ENCODE measurements at places on chromosomes 1 and 21.

DNA sequence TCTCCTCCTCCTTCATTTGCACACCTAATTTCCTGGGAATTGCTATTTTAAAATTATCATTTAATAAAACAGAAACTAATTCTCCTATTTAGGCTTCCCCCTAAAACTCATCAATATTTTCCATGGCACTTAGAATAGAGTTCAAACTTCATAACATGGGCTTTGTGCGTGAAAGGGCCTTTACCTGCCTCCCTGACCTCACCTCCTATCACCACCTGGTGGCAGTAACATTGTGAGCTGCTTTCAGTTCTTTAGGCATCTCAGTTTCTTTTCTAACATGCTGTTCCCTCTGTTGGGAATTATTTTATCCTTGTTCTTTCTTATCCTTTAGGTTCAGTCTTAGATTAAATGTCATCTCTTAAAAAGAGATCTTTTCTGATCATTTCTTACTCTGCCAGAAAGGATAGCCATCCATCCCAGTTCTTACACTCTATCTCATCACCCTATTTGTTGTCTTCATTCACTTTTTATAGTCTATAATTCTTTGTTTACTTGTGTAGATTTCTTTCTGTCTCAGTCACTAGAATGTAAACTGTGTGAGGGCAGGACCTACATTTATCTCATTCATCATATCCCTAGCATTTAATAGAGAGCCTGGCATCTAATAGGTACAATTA is 133.8 kb upstream of the KIAA1614 start:
- no peak for DNase-seq

DNA sequence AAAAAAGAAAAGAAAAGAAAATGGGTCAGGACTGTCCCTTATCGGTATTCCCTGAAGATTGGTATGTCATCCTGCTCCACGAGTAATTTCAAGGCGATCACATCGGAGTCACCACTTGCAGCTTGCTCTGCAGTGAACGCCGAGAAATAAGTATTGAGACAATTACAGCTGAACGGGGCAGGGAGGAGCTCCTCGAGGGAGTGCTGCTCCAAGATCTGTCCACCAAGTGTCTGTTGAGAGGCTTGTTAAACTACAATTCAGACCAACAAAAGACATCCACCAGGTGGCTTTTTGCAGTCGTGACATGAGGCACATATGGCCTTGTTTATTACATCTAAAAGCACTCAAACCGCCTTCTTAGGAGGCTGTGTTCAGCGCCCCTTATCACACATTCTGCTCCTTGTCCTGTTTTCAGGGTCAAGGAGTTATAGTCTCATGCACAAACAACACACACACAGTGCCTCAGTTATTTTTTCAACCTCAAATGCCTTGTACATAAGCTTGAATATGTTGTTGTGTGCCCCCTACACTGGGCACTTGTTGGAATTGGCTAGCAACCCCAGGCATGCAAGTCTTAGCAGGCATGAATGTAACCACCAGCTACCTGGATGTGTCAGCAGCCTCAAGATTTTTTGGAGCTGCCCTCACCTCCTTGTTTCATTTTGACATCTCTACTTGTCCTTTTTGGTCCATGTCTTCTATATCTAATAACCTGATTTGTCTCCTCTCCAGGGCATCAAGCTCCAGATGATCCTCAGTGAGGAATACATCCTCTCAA is 13.0 kb upstream of the CD48 start:
- no peak for DNase-seq

- DNase-seq = peak; percentile 36
Measured at GRCh38 chr1:41802532-41803501, 115.9 kb downstream of the HIVEP3 start.

DNA sequence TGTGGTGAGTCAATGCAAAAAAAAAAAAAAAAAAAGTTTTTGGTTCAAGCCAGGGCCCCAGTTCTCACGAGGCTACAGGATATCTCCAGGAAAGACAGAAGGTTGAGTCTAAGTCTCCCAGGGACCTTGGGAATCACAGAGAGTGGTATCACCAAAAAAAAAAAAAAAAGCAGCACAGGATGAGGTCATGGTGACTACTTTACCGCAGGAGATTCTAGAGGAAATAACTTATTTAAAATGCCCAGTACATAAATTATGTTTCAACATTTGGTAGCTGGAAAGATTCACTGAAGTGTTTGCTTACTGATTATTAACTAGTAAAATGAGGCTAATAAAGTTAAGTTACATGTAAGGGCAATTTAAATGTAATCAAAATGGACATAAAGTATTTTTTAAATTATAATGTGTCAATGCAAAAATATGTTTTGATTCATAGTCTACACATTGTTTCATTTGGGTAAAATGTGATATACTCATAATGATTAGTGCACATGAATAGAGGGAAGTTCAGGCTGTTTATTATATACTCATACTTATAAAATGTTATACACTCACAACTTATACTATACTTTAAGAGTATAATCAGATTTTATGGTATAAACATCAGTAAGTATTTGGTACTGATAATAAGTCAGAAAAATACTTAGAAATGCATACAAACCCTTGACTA is 84.1 kb downstream of the PLPPR5 start:
- no peak for DNase-seq

GRCh38 chr21:14092834-14093560 is 117.8 kb downstream of the LIPI start:
- no peak for DNase-seq

GRCh38 chr1:181541458-181541857 is 58.1 kb downstream of the CACNA1E start:
- DNase-seq = no peak

DNA sequence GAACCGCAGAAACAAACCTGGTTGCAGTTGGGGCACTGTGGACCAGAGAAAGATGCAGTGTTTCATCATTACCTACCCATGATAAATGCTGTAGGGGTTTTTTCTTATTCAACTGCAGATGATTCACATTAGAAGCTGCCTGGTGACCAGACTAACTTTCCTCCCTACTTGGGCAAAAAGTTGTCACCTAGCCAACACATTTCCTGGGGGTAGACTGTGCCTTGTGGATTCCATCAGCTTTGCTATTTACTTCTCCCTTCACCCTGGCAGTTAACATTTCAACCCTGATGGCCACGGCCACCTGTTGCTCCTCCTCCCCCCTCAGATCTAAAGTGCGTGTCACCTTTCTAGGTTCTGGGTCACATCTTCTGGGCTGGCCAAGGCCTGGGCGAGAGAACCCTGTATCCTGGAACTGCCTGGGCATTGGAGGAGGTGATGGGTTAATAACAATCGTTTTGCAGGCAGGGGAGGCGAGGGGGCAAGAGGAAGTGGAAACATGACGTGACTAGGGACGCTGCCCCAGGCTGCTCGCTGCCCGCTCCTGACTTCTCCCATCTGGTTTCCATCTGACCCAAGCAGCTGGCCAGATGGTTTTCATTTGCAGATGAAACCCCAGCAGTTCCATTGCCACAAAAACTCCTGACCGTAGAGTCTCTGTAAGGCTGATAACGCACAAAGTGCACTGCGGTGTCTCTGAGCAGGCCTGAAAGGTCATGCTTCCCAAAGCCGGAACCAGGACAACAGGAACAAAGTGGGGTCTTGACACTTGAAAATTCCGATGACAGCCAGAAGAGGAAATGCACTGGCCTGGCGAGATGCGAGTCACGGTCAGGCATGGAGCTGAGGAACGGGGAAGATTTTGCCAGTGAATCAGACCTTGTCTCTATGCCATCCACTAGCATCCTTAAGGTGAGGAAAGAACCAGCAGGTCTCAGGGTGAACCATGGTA is 36.6 kb downstream of the CAPZB start:
- DNase-seq = no peak

DNA sequence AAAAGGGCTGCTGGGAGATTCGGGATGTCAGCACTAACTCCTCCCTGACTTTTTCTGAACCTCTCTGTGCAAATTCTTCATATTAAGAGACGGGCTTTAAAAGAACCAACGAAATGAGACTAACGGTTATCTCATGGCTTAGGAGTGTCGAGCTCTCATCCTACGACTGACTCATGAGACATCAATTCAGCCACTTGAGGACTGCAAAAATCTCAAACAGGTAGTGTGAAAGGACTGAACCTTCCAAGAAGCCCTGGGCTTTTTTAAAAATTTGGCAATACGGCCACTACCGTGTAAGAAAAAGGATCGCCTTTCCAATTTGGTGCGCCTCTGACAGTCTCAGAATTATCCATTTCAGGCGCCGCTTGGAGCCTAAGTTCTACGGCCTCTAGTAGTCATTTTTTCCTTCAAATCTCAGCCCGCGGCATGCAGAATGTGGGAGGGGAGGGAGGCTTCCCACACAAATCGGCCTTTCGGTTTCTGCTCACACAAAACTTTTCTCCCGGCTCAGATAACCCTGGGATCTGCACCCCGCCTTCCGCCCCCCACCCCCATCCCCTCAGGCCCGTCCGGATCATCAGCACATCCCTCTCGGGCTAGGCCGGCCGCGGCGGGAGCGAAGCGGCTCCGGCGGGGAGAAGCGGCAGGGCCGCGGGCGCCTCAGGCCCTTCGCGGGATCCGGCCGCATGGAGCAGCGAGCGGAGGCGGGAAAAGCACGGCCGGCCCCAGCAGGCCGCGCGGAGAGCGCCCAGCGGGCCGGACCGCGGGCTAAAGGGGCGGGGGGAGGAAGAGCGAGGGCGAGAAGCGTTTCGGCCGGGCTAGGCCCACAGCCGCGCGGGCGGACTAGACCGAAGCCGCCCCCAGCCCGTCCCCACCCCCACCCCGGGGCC is 618 bp downstream of the HNRNPR start:
- DNase-seq = no peak

DNA sequence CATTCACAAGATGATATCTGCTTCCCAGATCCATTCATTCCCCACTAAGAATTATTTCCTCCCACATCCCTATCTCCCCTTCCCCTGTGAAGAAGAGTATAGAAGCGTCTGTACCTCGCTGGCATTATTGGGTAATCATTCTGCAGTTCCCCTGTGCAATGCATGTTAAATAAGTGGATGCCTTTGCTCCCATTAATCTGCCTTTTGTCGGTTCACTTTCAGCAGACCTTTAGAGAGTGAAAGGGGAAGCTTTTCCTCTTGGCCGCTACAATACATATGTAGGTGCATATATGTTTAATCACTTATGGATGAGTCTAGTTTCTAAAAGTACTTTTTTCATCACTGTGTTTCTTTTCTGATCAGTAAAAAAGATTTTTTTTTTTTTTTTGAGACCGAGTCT is 7.0 kb downstream of the CLCN6 start:
- DNase-seq = no peak

DNA sequence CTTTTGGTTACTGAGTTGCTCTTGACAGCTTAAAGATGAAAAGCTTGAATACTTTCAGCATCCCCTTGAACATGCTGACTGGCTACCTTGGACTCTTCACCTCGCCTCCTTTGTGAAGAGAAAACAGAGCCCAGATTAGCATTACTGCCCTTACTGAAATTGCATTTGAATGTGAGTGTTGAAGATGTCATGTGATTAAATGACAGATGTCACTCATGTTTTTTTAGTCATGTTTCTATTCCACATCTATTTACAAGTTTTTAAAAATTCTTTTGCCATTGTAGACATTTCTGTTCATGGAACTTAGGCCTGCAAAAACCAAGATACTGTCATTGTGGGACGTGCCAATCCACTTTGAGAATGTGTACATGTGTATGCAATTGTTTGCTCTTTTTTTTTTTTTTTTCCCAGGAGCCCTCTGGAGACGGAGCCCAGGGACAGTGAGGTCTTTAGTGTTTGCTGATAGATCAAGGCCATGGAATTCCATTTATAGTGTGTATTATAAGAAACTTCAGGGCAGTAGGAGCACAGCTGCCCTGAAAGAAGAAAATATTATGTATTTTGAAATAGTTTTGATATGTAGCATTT is 25.7 kb upstream of the IVNS1ABP start:
- DNase-seq = no peak

DNA sequence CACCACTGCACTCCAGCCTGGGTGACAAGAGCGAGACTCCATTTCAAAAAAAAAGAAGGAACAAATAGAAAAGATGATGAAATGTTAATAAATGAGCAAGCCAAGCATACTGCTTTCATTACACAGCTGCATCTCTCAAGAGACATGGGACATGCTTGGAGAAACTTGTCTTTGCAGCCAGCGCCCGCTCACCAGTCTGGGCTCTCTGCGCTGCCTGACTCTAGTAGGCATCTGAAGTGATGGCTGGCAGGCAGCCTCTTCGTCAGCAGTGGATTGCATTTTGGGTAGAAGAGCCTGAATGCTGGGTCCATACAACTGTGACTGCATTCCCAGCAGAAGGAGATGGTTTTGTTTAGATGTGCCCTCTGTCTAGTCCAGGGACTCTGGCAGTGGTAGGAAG is 48.0 kb downstream of the IL6R start:
- DNase-seq = peak; percentile 59

DNA sequence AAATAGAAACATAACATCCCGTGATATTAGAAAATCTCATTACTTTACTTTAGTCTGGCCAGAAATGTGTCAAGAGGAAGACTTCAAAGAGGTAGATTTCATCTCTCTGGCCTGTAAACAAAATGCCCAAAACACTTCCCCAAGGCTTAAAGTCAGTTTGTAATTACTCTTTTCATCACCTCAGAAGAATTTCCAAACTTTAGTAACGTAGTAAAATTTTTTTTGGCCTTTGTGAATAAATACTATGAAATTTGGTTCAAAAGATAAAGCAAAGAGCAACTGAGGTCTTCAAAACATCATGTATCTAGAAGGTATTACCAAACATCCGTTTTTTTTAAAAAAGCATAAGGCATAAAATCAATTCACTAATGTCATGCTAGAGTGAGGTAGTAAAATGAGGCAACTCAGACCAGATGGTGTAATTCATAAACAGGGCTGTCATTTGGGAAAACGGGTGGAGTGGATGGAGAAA is 51.4 kb downstream of the LEPR start:
- no peak for DNase-seq

- no peak for DNase-seq
Measured at GRCh38 chr1:199295107-199295506, 656.3 kb downstream of the PTPRC start.

DNA sequence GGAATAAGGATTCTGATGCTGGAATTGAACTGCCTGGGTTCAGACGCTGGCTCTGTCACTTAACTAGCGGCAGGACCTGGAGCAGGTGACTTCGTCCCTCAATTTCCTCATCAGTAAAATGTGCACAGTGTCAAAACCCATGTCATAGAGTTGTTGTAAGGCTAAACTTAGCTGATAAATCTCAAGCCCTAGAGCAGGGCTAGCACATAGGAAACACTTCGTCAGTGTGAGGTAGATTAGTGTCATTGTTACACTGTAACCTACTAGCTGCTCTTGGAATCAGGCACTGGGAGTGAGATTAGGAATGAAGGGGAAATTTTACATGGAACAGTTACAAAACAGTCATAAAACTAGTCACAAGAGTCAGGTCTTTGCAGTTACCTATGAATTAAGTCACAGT is 56.1 kb upstream of the ANGPTL1 start:
- no peak for DNase-seq

- DNase-seq = no peak
Measured at GRCh38 chr1:183676586-183677189, 23.6 kb upstream of the APOBEC4 start.

- no peak for DNase-seq
Measured at GRCh38 chr1:237279629-237280028, 237.6 kb downstream of the RYR2 start.
